ENCODE measurements at places on chromosomes 1 and 21.

DNA sequence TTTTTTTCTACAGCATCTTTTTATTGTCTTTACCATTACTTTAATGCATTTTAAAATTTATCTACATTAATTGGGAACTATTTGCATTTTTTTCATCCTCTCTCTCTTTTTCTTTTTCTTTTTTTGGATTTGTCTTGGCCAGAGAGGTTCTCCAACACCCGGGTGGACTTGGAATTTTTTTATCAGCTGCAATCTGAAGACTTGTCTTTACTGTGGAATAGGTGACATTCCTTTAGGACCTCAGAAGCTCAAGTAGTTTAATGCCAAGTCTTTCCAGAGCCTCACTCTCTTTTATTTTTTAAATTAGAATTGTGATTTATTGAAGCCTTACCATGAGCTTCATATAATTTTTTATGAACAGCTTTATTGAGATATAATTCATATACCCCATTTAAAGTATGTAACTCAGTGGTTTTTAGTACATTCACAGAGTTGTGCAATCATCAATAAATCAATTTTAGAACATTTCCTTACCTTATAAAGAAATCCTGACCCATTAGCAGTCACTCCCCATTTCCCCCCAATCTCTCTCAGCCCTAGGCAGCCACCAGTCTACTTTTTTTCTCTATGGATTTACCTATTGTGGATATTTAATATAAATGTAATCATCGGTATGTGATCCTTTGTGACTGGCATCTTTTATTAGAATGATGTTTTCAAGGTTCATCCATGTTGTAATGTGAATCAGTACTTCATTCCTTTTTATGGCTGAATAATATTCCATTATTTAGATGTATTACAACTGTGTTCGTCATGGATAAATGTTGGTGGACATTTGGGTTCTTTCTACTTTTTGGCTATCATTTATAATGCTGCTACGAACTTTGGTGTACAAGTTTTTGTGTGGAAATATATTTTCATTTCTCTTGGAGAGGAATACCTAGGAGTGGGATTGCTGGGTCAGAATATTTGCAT, 6.2 kb downstream of the TUFT1 start:
- no peaks in the 10 kb centered on the region for H3K27me3 ChIP-seq
- DNase-seq = no peak
- no peak overlapping the region for H3K4me3 ChIP-seq
- H3K4me1 ChIP-seq = peaks cover 9% of the 10 kb centered on the region
- H3K36me3 ChIP-seq = no peaks in the 10 kb centered on the region

DNA sequence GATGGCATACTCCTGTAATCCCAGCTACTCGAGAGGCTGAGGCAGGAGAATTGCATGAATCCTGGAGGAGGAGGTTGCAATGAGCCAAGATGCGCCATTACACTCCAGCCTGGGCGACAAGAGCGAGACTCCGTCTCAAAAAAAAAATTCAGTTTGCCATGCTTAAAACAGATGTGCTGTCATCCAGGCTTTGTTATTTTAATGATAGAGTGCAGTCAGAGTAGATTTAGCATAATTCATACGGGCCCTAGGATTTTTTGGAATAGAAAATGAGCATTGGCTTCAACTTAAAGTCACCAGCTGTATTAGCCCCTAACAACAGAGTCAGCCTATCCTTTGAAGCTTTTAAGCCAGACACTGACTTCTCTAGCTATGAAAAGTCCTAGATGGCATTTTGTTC, 124.6 kb downstream of the RASAL2 start:
- DNase-seq = no peak
- no peaks in the 10 kb centered on the region for H3K27me3 ChIP-seq
- no peaks in the 10 kb centered on the region for H3K36me3 ChIP-seq
- no peak overlapping the region for H3K27ac ChIP-seq

- no peak overlapping the region for H3K4me3 ChIP-seq
- no peaks in the 10 kb centered on the region for H3K4me1 ChIP-seq
- no peak overlapping the region for H3K27ac ChIP-seq
Observed at GRCh38 chr1:56200442-56200841, 378.9 kb downstream of the PLPP3 start.

- no peaks in the 10 kb centered on the region for H3K36me3 ChIP-seq
- H3K4me1 ChIP-seq = no peaks in the 10 kb centered on the region
- no peaks in the 10 kb centered on the region for H3K27me3 ChIP-seq
- H3K4me3 ChIP-seq = no peak overlapping the region
- DNase-seq = peak; percentile 60
Observed at GRCh38 chr1:53182111-53182593, 14.5 kb upstream of the CPT2 start.

GRCh38 chr1:20760322-20760721, 26.8 kb downstream of the HP1BP3 start:
- H3K27me3 ChIP-seq = no peaks in the 10 kb centered on the region
- H3K27ac ChIP-seq = no peak overlapping the region
- no peak for DNase-seq
- H3K4me3 ChIP-seq = no peak overlapping the region

DNA sequence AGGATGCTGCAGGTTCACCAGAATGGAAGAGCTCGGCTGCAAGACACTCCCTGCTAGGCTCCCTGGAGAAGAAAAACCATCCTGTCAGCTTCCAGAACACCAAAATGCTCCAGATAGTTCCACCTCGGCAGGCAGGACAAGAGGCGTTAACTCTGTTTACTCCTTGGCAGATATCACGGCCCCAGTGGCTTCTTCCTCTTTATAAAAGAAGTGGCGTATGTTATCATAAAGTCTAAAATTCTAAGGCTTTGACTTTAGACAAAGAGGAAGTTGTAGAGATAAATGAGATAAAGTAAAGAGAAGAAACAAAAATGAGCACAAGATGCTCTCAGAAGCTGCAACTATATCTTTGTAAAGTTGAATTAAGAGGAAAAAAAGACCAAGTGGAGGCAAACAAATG, 24.3 kb upstream of the MTF1 start:
- no peak overlapping the region for H3K4me3 ChIP-seq
- no peaks in the 10 kb centered on the region for H3K27me3 ChIP-seq
- H3K4me1 ChIP-seq = no peaks in the 10 kb centered on the region
- DNase-seq = no peak
- no peak overlapping the region for H3K27ac ChIP-seq

DNA sequence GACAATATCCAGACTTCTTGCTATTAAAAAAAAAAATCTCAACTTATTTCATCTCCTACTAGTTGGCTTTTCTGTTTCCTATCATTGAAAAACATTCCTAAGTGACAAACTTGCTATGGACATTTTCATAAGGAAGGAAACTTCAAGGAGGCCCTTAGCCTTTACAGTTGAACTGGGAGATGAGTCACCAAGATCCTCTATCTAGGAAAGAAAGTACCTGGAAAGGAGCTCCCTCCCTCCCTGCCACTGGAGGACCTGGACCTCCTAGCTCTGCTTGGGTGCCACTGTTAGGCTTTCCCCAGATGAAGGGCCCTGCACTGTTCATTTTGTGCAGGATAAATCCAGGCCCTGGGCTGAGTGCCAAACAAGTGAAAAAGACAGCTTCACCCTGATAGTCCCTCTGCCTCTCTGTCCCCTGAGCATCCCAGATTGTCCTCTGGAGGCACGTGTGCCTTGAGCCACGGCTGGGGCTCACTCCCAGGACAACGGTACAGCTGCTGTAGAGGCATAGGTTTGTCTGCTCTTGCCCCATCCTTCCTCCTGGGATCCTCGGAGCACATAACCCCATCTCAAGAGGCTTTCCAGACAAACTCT, 40.2 kb upstream of the SOX13 start:
- no peaks in the 10 kb centered on the region for H3K27me3 ChIP-seq
- DNase-seq = no peak
- H3K27ac ChIP-seq = no peak overlapping the region
- H3K4me3 ChIP-seq = no peak overlapping the region
- peaks cover 5% of the 10 kb centered on the region for H3K4me1 ChIP-seq

GRCh38 chr21:38913893-38914527, 108.3 kb downstream of the ETS2 start:
- H3K27me3 ChIP-seq = no peaks in the 10 kb centered on the region
- H3K4me1 ChIP-seq = peaks cover 9% of the 10 kb centered on the region
- DNase-seq = no peak

GRCh38 chr1:98086796-98087441, 166.1 kb upstream of the DPYD start:
- DNase-seq = peak; percentile 25
- no peaks in the 10 kb centered on the region for H3K4me1 ChIP-seq
- H3K36me3 ChIP-seq = no peaks in the 10 kb centered on the region

- H3K4me3 ChIP-seq = no peak overlapping the region
- no peak overlapping the region for H3K27ac ChIP-seq
- peaks cover 5% of the 10 kb centered on the region for H3K36me3 ChIP-seq
- H3K4me1 ChIP-seq = no peaks in the 10 kb centered on the region
- H3K27me3 ChIP-seq = no peaks in the 10 kb centered on the region
- no peak for DNase-seq
Observed at GRCh38 chr1:172600615-172601014, 58.3 kb upstream of the FASLG start.

- H3K36me3 ChIP-seq = peaks cover 12% of the 10 kb centered on the region
- H3K4me1 ChIP-seq = no peaks in the 10 kb centered on the region
- no peaks in the 10 kb centered on the region for H3K27me3 ChIP-seq
- no peak overlapping the region for H3K27ac ChIP-seq
- no peak for DNase-seq
Observed at GRCh38 chr1:47276850-47277249, 37.1 kb downstream of the STIL start.

- H3K27ac ChIP-seq = no peak overlapping the region
- no peak for DNase-seq
- H3K4me3 ChIP-seq = no peak overlapping the region
- no peaks in the 10 kb centered on the region for H3K4me1 ChIP-seq
- no peaks in the 10 kb centered on the region for H3K27me3 ChIP-seq
Observed at GRCh38 chr1:81950037-81950436, 149.3 kb downstream of the ADGRL2 start.

DNA sequence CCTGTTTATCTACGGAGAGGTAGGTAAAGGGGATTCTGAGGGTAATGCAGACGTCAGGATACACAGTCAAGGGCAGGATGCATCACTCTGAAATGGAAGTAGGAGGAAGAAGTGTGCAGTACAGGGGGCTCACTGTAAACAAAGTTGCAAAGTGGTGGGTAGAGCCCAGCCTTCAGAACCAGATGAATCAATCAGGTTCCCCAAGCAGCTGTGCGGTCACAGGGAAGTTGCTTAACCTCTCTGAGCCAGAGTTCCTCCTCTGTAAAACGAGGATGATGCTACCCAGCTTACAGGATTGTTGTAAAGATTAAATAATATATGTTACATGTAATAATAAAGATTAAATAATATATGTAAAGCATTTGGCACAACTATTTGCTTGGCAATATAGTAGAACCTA, 13.5 kb upstream of the MYOM3 start:
- H3K27me3 ChIP-seq = no peaks in the 10 kb centered on the region
- no peak for DNase-seq
- H3K4me1 ChIP-seq = no peaks in the 10 kb centered on the region
- no peak overlapping the region for H3K27ac ChIP-seq

- H3K4me1 ChIP-seq = no peaks in the 10 kb centered on the region
- H3K4me3 ChIP-seq = no peak overlapping the region
- no peaks in the 10 kb centered on the region for H3K27me3 ChIP-seq
- H3K36me3 ChIP-seq = no peaks in the 10 kb centered on the region
Observed at GRCh38 chr1:14970115-14970798, 183.3 kb upstream of the TMEM51 start.

DNA sequence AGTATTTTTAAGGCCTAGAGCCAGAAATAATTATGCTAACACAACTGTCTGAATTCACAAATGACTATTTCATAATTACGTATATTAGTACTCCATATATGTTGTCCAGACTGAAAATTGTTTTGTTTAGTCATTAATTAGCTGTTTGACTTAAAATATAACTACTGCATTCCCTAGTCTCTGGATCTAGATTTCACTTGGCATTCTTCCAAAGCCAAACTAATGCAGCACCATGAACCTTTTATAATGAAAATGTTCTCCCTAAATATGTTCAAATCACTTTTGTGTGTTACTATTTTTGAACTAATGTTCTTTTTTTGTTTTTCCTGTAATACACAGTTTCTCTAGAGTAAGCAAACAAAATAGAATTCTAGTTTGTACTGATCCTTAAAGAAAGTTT, 46.1 kb downstream of the CAMTA1 start:
- H3K27me3 ChIP-seq = no peaks in the 10 kb centered on the region
- no peaks in the 10 kb centered on the region for H3K36me3 ChIP-seq
- H3K27ac ChIP-seq = no peak overlapping the region
- no peaks in the 10 kb centered on the region for H3K4me1 ChIP-seq
- DNase-seq = no peak

GRCh38 chr1:201363467-201363866, 14.0 kb downstream of the TNNT2 start:
- H3K27ac ChIP-seq = no peak overlapping the region
- H3K36me3 ChIP-seq = no peaks in the 10 kb centered on the region
- H3K4me1 ChIP-seq = peaks cover 2% of the 10 kb centered on the region
- H3K4me3 ChIP-seq = no peak overlapping the region

DNA sequence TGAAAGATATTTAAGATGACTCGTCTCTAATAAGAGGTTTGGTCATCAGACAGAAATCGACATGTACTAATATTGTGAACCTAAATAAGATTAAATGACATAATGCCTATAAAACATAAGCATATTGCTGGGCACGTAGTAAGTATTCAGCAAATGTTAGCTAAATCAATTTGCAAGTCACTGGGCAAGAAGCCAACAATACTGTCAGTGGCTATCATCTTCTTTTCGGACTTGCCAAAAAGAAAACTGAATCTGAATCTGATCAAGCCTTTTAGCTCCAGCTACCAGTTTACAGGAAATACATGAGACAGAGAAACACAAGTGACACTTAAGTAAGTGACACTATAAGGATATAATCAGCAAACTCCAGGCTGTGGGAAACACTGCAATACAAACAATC, 46.0 kb downstream of the RPL5 start:
- DNase-seq = no peak
- no peaks in the 10 kb centered on the region for H3K36me3 ChIP-seq
- no peak overlapping the region for H3K4me3 ChIP-seq
- no peaks in the 10 kb centered on the region for H3K4me1 ChIP-seq
- no peaks in the 10 kb centered on the region for H3K27me3 ChIP-seq

DNA sequence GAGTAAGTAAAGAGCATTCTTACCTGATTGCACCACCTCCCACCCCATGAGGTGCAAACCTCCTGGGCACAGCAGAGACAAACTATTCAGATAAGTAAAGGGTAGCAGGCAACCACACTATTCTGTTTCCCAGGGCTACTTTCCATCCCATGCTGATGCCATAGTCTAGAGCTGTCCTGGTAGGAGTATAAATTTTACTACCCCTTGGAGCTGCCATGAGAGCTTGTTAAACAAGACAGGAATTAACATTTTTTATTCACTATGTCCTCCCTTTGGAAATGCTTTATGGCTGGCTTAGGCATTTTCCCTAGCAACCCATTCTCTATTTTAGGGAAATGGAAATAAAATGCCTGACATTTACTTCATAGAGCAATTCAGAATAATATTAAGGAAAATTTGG, 324.6 kb upstream of the USP25 start:
- no peak overlapping the region for H3K4me3 ChIP-seq
- no peaks in the 10 kb centered on the region for H3K4me1 ChIP-seq
- no peaks in the 10 kb centered on the region for H3K36me3 ChIP-seq
- no peak overlapping the region for H3K27ac ChIP-seq
- DNase-seq = no peak
